ENCODE measurements at places on chromosomes 6 and 20. TPM values are rescaled to one million over a fixed set of nuclear protein-coding genes. Genes with fewer than 3 reads are reported as not detected.

KHDC3L gene
- not detected for total RNA-seq

MTFR2 gene
- total RNA-seq = 0.94 TPM

MOG gene
- 0.31 TPM for total RNA-seq

PDE7B gene
- total RNA-seq = 6.6 TPM

PPP1R14C gene
- 35.1 TPM for total RNA-seq

GPR63 gene
- total RNA-seq = 22.8 TPM

ERVFRD-1 gene
- total RNA-seq = not detected

ADAM33 gene
- total RNA-seq = 3.8 TPM

DEFB132 gene
- not detected for total RNA-seq

RNF217 gene
- total RNA-seq = 17.8 TPM

SULF2 gene
- 21.3 TPM for total RNA-seq

DDAH2 gene
- 126 TPM for total RNA-seq

EPB41L1 gene
- total RNA-seq = 111 TPM

Measured in parietal lobe (tissue), 2 donors.